ENCODE measurements at places on chromosomes 12 and 14. TPM values are rescaled to one million over a fixed set of nuclear protein-coding genes. Genes with fewer than 3 reads are reported as not detected.

The RND1 gene
- 3.4 TPM for total RNA-seq

The PYM1 gene
- total RNA-seq, result 33.1 TPM

The CFAP251 gene
- total RNA-seq, result 2.9 TPM

The RNASE11 gene
- not detected for total RNA-seq

The OGFOD2 gene
- 10.4 TPM for total RNA-seq

The NUBPL gene
- 6.3 TPM for total RNA-seq

The NUMB gene
- 81.6 TPM for total RNA-seq

The PRICKLE1 gene
- 11.6 TPM for total RNA-seq

The SLCO1A2 gene
- not detected for total RNA-seq

The SRRM4 gene
- total RNA-seq, result not detected

The CKAP4 gene
- 72.7 TPM for total RNA-seq

The PMCH gene
- total RNA-seq, result not detected

The RFC5 gene
- total RNA-seq, result 26.3 TPM

The PRR4 gene
- total RNA-seq, result 0.17 TPM

The SCN8A gene
- 0.42 TPM for total RNA-seq

The C12orf60 gene
- 2.0 TPM for total RNA-seq

The HHIPL1 gene
- total RNA-seq, result 1.7 TPM

The KERA gene
- not detected for total RNA-seq

The OTUB2 gene
- total RNA-seq, result 0.84 TPM

The B3GNT4 gene
- total RNA-seq, result 0.17 TPM

The IFNG-AS1 gene
- total RNA-seq, result not detected

The IL26 gene
- not detected for total RNA-seq

The IFNG gene
- total RNA-seq, result not detected

The TDRD9 gene
- 3.0 TPM for total RNA-seq

The EPYC gene
- total RNA-seq, result not detected

The P2RX2 gene
- total RNA-seq, result 0.17 TPM

The SLCO1B1 gene
- not detected for total RNA-seq

The PPP1R3E gene
- 2.6 TPM for total RNA-seq

The FOXG1 gene
- not detected for total RNA-seq

The CRACR2A gene
- total RNA-seq, result 8.8 TPM

Data from dermis blood vessel endothelial cell (primary cell).